ENCODE measurements at places on chromosomes 3 and 15.

GRCh38 chr3:52851348-52851747 lies 16.5 kb upstream of the MUSTN1 start:
- DNase-seq: peak; percentile 63

GRCh38 chr3:13693441-13693840 lies 144.5 kb downstream of the FBLN2 start:
- DNase-seq: no peak

DNA sequence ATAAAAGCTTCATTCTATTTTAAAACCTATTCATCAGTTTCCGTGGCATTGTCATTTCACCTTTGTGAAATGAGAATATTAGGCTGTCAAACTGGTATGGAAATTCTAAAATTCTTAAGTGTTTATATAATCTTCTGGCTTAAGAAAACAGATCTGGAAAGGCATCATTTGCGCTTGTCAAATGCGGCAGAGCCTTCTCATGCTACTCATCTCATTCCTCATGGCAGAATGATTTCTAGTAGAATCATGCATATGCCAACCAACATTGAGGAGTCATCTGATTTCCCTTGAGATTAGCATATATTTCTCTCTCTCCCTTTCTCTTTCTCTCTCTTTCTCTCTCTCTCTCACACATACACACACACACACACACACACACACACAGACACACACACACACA lies 48.8 kb downstream of the STRIT1 start:
- DNase-seq: no peak

GRCh38 chr3:127984241-127984975 lies 67.8 kb upstream of the SEC61A1 start:
- DNase-seq: peak; percentile 82

- no peak for DNase-seq
Measured at GRCh38 chr3:19213603-19214220, 65.4 kb downstream of the KCNH8 start.

DNA sequence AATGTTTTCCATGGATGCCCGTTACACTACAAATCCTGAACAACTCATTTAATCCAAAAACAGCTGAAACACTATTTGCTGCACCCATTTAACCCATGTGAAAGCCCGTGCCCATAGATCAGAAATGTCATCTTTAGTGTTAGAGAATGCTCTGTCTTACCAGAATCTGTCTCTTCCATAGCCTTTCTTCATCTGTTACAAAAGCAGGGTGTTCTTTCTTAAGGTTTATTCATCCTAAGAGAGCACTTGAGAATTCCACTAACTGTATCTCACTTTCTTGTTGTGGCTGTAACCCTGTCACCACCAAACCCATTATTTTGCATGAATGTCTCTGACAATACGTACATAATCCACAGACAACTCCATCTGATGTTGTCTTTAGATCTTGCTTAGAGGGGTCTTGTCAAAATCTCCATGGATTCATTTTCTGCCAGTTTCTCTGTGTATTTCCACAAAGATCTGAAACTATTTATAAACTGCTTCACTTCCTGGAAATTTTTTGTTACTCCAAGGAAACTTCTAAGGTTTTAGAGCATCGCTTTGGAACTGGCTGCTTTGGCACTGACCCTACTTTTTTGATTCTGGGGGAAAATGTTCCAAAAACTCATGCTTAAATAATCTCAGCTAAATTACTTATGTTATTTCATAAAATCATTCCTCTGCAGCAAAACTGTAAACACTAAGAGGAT lies 167.8 kb upstream of the CCDC54 start:
- DNase-seq: no peak
